ENCODE measurements at places on chromosomes 11 and 22.

GRCh38 chr22:38699784-38700183 lies 959 bp downstream of the JOSD1 start:
- DNase-seq = peak; percentile 73

- no peak for DNase-seq
These were observed 541 bp downstream of the HORMAD2 start for GRCh38 chr22:30080805-30081204.

- no peak for DNase-seq
These were observed 35.1 kb upstream of the KRTAP5-7 start for GRCh38 chr11:71491940-71492339.

DNA sequence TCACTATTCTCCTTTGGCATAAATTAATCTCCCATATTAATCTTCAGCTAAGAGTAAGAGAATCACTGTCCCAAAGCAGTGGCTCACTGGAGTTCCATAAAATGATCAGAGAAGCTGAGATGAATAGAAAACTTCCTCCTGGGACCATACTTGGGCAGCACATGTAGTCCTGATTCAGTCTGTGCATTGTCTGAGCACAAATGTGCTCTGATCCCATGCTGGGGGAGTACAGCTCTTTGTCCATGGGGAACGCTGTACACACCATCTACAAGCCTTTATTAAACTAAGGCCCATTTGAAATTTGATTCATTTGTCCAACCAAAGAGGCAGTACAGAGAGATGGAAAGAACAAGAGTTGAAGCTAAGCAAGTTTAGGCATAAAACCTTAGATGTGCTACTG lies 147.4 kb upstream of the PGR start:
- DNase-seq = no peak

DNA sequence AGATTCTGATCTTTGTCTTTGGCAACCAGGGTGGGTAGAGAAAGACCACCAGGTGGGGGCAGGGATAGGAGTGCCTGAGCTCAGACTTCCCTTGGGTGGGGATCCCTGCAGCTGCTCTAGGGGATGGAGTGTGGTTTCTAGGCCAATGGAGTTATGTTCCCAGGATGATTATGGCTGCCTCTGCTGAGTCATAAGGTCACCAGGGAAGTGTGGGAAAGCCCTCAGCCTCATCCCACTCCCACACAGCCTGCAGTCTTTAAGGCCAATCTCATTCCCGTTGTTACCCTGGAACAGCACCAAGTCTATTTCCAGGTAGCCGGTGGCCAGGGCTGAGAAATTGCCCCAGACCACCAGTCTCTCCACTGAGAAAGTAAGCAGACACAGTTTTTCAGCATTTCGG lies 2269.3 kb upstream of the RAG2 start:
- no peak for DNase-seq

Data from ELR (cell line).